T-helper 17 cell (primary cell): ENCODE measurements at places on chromosomes 11 and 22. TPM values are rescaled to one million over a fixed set of nuclear protein-coding genes. Genes with fewer than 3 reads are reported as not detected.

- DNase-seq = no peak
Observed at GRCh38 chr22:46929046-46929709, 166.7 kb downstream of the TBC1D22A start.

GRCh38 chr11:70252844-70253243, 17.6 kb upstream of the PPFIA1 start:
- no peak for DNase-seq

GRCh38 chr22:19434401-19434800, 2.1 kb downstream of the MRPL40 start:
- DNase-seq = no peak

DNA sequence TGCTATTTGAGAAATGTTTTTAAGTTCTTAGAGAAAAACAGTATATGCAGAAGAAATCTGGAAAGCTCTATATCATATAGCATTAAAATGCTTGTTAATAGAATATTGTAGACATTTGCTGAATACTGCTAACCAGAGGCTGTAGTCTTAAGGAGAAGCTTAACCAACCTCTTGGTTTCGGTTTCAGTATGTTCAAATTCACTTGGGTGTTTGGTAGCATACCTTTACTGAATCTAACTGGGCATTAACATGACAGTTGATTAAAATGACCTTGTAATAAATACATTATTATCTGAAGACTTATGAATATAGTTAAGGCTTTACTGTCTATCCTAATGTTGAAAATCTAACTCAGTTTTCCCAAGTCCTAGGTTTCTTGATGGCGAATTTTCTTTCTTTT, 5.4 kb downstream of the PCF11 start:
- no peak for DNase-seq

DNA sequence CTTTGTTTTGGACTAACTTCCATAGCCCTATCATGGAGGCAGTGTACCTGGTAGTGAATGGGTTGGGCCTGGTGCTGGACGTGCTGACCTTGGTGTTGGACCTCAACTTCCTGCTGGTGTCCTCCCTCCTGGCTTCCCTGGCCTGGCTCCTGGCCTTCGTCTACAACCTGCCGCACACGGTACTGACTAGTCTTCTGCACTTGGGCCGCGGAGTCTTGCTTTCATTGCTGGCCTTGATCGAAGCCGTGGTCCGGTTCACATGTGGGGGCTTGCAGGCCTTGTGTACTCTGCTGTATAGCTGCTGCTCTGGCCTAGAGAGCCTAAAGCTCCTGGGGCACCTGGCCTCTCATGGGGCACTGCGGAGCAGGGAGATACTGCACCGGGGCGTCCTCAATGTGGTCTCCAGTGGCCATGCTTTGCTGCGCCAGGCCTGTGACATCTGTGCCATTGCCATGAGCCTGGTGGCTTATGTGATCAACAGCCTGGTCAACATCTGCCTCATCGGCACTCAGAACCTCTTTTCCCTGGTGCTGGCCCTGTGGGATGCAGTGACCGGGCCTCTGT, 846 bp downstream of the RNF26 start:
- DNase-seq = no peak

DNA sequence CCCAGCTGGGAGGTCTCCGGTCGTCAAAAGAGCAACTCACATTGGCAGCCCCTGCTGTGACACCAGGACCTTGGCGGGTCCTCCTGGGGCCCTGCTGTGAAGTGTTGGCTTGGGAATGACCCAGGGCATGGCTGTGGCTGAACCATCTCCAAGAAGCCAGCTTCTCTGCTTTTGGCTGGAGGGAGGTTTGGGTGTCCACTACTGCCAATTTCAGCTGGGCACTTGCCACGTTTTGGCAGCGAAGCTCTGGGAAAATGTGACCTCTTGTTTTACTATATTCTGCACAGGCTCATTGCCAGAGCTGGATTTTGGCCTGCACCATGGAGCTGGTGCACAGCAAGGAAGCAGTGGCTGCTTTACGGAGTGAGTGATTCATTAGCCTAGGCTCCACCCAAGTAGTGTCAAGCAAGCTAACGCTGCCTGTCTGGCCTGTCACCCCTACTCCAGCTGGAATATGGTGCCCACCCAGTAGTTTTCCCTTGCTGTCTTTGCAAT, 24.3 kb upstream of the SMCO4 start:
- no peak for DNase-seq

- DNase-seq = no peak
Observed at GRCh38 chr11:17277024-17277584, 565 bp downstream of the NUCB2 start.

GRCh38 chr11:119149018-119149785, at the start of gene ABCG4:
Gene ABCG4, plus strand, starts transcription at chr11:119149052. Its CDS starts 914 bp downstream, at chr11:119149966.
- peak; percentile 24 for DNase-seq

GRCh38 chr11:86369668-86370067, 5.0 kb upstream of the CCDC81 start:
- DNase-seq = no peak

DNA sequence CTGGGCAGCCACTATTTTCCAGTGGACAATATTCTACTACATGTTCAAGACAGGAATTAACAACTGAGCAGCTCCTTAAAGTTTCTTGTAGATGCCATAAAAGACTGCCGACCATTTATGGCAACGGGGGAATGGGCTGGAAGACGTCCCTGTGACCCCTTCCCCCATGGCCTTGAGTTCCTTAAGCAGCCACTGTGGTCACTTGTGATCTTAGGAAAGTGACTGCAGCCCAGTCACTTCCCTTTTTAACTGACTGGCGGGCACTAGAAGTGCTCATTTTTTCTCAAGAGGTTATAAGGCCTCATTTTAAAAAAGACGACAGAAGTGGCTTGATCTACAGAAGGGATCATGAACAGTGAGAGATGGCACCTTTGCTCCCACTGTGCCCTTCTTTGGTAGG, 153.2 kb upstream of the NARS2 start:
- no peak for DNase-seq

DNA sequence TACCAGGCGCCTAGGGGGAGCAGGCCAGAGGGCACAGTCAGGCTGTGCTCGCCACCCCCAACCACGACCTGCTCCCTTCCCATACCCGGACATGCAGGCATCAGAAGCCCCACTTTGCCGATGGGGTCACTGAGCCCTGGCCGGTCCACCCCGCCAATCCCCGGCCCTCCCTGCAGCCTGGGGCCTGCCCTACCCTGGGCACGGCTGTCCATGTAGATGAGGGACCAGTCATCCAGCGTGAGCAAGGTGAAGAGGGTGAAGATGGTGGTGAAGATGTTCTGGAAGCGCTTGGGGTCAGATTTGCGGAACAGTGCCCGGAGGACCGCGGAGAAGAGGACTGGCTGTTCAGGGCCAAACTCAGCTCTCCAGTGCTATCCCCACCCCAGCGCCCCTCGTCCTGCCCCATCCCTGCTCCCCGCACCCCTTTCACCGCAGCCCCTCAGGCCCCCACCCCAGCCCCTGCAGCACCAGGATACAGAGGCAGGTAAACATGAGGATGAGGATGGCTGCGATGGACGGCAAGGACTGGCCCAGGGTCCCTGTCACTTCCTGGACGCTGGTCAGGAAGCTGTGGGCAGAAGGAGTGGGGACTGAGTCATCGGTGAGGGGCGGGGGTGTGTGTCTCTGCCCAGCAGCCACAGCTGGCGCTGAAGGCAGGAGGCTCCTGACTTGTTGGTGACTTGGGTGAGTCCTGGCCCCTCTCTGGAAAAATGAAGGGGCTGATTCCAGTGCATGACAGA, 5.5 kb downstream of the CATSPER1 start:
- DNase-seq = no peak

GRCh38 chr11:71332046-71332445, 79.7 kb upstream of the SHANK2 start:
- no peak for DNase-seq

- DNase-seq = no peak
Observed at GRCh38 chr11:16040151-16040550, 316.2 kb downstream of the SOX6 start.

GRCh38 chr11:96942855-96943254, 553.0 kb downstream of the JRKL start:
- no peak for DNase-seq

- DNase-seq = no peak
Observed at GRCh38 chr11:67347964-67348749, 5.2 kb downstream of the POLD4 start.

DNA sequence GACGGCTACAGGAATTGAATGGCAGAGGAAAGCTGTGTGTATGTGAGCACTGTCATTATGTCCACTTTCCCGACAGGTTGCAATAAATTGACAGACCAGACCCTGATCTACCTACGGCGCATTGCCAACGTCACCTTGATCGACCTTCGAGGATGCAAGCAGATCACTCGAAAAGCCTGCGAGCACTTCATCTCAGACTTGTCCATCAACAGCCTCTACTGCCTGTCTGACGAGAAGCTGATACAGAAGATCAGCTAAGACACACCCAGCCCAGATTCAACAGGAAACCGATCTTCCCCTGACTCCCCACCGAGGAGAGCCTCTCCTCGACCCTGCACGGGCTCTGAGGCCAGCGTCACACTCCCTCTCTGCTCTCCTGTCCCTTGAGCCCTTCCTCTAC, 11.5 kb upstream of the GRK2 start:
- DNase-seq = no peak

GRCh38 chr11:40606800-40607199, 852.7 kb downstream of the LRRC4C start:
- DNase-seq = no peak

- no peak for DNase-seq
Observed at GRCh38 chr11:129041611-129042018, 98.9 kb upstream of the TP53AIP1 start.

- no peak for DNase-seq
Observed at GRCh38 chr22:23140385-23140784, 1.4 kb downstream of the RSPH14 start.

GRCh38 chr11:68843703-68844312, 2.1 kb upstream of the CPT1A start:
- DNase-seq = peak; percentile 60

GRCh38 chr22:45317551-45318167, 7.9 kb downstream of the FAM118A start:
- DNase-seq = peak; percentile 34

- DNase-seq = no peak
Observed at GRCh38 chr11:128714881-128715280, 21.0 kb downstream of the FLI1 start.

- no peak for DNase-seq
Observed at GRCh38 chr11:133723056-133723455, 122.3 kb downstream of the SPATA19 start.

GRCh38 chr22:47851586-47851985, 1089.1 kb downstream of the TBC1D22A start:
- DNase-seq = no peak

DNA sequence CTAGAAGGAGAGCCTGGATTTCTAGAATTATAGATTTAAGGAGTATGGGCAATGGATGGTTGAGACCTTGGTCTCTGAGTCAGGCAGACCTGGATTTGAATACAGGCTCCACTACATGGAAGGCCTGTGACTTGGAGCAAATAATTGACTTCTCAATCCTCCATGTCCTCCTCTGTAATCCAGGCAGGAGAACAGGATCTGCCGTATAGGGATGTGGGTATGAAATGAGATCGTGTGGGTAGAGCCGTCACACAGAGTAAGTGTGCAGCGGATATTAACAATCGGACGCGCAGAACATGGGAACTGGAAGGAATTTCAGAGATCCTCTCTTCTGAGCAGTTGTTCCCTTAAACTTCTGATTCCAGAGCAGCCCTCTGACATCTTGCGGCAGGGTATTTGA, 11.5 kb upstream of the TMPRSS13 start:
- no peak for DNase-seq

DNA sequence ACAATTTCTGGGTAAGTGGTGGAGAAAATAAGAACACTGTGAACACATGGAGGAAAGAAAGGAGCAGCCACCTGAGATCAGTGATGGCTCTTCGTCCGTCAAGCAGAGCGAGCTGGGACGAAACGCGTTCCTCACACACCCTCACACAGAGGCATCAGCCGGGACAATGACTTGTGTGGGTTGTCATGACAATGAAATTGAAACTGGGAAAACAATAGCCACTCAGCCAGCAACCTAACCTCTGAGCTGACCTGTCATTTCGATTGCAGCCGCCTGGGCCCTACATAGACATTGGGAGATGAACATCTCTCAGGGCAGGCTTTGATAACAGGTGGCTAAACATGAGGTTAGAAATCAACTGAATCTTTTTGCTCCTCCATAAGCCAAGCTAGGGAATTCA, 51.3 kb downstream of the TRIM29 start:
- no peak for DNase-seq

DNA sequence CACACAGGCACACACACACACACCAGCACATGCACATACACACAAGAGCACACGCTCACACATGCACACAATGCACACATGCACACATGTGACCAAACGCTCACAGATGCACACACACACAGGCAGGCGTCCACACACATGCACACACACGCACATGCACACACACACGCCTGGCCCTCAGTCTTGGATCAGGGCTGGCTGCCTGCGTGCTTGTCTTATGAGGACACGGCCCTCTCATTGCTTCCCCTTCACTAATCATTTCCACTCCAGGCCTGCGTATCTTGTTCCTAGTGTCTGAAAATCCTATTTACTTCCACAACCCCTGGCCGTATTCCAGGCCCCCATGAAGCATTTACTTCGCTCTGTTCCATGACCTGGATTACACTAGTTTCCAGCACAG, 740.5 kb downstream of the BRD1 start:
- DNase-seq = no peak

DNA sequence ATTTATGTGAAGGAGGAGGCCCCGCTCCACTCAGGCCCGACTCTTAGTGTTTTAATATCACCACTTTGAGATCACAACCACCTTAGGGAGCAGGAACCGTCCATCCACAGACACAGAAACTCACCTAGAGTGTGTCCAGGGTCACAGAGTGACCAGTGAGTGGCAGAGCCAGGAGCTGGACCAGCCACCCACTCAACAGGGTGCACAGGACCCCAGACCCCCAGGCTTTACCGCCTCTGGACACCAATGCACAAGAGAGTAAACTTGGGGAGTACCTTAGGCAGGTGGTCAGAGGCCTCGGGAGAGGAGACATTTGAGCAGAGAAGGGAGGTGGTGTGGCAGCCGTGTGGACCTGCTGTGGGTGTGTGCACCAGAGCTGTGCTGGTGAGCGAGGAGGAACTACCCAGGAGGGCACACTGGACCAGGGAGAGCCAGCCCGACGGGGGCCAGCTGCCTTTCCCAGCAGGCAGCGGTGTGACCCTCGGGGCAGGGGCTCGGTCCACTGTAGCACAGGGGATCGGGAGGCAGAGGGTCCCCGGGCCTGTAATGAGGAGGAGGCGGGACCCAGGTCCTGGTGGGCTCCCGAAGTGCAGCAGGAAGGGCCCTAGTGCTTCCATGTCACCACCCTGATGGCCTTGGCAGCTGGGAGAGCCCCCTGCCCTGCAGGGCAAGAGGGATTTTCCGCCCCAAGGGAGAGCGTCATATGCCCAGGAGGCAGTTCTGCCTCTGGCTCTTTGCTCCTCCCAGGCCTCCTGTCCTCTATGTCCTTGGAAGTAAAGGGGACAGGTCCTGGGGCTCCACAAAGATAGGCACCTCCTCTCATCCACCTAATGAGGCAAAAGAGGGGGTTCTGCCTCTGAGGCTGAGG, 7.5 kb upstream of the NLRP6 start:
- DNase-seq = no peak

MUC15 gene
- not detected for total RNA-seq

TSPO gene
- total RNA-seq = 74.1 TPM

SVIP gene
- total RNA-seq = 47.6 TPM

GUCY1A2 gene
- total RNA-seq = 0.13 TPM

ACTN3 gene
- total RNA-seq = 0.30 TPM

CCDC116 gene
- total RNA-seq = 0.13 TPM

SCO2 gene
- 4.5 TPM for total RNA-seq

APOBEC3A gene
- total RNA-seq = 4.1 TPM

CABP4 gene
- total RNA-seq = 7.5 TPM

DDB1 gene
- 147 TPM for total RNA-seq

CDC42BPG gene
- total RNA-seq = 4.0 TPM
